CD4-positive, alpha-beta T cell treated with Interleukin-12 subunit alpha and Interleukin-12 subunit beta, for 1 hour (primary cell): ENCODE measurements at places on chromosomes 5 and 9.

DNA sequence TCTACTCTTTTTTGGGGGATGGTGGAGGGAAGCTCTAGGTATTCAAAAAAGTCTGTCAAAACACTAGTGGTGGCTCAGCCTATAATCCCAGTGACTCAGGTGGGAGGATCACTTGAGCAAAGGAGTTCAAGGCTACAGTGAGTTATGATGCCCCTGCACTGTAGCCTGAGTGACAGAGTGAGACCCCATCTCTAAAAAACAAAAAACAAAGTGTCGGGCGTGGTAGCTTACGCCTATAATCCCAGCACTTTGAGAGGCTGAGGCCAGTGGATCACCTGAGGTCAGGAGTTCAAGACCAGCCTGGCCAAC, 15.8 kb upstream of the SLC35D2 start:
- no peak for DNase-seq

DNA sequence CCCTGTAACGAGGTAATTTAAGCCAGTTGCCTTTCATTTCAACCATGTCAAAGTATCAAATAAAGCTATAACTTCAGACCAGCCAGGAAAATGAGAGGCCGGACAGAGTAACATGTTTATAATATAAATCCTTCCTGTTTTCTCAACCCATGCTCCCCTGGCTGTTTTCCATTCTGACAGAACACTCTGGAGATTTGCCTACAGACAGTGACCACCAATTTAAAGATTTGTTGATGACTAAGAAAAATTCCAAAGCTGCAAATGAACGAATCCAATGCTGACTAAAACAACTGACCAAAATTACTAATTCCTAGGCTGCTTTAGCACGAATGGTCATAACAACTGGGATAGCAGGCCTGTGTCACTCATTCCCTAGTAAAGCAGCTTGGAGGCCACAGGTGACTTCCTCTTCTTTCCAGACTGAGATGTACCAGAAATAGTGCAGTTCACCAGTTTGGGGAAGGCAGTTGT, 141.4 kb downstream of the AOPEP start:
- DNase-seq, result no peak

- peak; percentile 57 for DNase-seq
These were observed 28.0 kb downstream of the LCP2 start for GRCh38 chr5:170269579-170269978.

- DNase-seq, result no peak
These were observed 8.0 kb downstream of the PDGFRB start for GRCh38 chr5:150147670-150148069.

DNA sequence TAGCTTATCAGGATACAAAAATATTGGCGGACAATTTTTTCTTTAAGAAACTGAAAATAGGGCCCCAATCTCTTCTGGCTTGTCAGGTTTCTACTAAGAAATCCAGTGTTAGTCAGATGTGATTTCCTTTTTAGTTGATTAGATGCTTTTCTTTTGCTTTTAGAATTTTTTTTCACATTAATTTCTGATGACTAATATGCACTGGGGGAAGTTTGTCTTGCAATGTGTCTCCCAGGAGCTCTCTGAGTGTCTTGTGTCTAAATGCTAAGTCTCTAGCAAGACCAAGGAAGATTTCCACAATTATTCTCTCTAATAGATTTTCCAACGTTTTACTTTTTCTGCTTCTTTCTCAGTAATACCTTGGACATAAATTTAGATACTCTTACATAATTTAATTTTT, 559.8 kb upstream of the TYRP1 start:
- DNase-seq, result no peak

DNA sequence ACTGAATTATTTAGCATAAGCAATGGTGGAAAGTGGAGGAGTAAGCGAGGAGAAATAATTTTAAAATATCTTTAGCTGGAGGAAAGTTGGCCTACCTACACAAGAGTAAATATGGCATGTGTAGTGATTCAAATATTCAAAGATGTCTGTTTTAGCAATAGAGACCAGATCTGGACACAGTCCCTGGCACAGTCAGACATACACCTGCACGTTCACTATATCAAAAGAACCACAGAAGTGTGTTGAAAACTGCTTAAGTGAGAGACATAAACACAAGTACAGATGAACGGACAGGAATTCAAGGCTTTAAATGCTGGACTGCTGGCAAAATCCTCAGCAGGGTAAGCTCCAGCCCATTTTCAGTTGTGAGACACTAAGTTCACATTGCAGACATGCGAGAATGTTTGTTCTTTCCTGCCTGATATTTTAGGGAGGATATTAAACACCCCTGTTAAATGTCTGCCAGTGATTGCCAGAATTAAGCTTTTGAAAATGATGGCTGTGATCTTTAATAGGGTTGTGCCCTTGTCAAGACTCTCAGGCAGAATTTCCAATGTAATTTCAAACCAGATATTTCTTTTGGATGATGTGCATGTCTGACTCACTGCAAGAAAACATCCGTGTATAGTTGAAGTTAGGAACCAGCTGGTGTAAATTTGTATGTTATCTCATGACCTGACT, 810.6 kb downstream of the TLE4 start:
- no peak for DNase-seq

GRCh38 chr5:13624283-13625074, 320.0 kb downstream of the DNAH5 start:
- no peak for DNase-seq

DNA sequence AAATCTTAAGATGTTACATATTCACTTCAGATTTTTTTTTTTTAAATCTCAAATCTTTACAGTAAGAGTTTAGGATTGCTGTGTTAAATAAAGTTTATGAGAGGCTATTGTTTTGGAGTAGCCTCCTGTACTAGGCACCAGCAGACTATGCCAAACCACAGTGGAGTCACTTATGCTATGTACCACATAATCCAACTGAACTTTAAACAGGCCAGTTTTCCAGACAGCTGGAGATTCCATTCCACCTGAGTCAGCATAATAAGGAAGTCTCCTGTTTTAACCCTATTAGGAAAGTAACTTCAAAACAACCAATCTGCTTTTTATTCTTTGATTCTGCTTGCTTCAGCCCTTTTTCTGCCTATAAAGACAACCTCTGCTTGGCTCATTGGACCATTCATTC, 205.2 kb downstream of the CSNK1G3 start:
- DNase-seq, result no peak

DNA sequence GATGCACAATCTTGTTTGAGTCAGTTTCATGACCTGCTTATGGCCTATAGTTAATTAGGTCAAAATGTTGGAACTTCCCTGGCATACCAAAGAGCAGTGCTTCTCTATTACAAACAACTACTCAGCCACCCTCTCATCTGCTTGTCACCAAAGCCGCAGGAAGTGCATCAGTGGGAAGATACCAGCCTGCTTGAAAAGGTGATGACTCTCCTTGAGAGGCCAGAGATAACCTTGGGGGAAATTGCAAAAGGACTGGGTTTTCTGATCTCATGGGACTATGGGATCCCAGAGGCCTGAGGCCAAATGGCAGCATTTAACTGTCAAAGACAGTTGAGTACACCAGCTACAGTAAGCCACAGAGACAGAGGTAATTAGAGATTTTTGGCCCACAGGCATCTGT, 69.9 kb downstream of the C9orf57 start:
- no peak for DNase-seq

- no peak for DNase-seq
These were observed 110.2 kb downstream of the PJA2 start for GRCh38 chr5:109299557-109299956.

- DNase-seq, result no peak
These were observed 4.5 kb downstream of the ROR2 start for GRCh38 chr9:91945277-91946085.

- no peak for DNase-seq
These were observed 47.1 kb upstream of the FYB1 start for GRCh38 chr5:39266442-39266841.

GRCh38 chr9:92325991-92326500, 293 bp downstream of the CENPP start:
- DNase-seq, result no peak

- no peak for DNase-seq
These were observed 69.1 kb upstream of the TARS1 start for GRCh38 chr5:33371660-33372059.

DNA sequence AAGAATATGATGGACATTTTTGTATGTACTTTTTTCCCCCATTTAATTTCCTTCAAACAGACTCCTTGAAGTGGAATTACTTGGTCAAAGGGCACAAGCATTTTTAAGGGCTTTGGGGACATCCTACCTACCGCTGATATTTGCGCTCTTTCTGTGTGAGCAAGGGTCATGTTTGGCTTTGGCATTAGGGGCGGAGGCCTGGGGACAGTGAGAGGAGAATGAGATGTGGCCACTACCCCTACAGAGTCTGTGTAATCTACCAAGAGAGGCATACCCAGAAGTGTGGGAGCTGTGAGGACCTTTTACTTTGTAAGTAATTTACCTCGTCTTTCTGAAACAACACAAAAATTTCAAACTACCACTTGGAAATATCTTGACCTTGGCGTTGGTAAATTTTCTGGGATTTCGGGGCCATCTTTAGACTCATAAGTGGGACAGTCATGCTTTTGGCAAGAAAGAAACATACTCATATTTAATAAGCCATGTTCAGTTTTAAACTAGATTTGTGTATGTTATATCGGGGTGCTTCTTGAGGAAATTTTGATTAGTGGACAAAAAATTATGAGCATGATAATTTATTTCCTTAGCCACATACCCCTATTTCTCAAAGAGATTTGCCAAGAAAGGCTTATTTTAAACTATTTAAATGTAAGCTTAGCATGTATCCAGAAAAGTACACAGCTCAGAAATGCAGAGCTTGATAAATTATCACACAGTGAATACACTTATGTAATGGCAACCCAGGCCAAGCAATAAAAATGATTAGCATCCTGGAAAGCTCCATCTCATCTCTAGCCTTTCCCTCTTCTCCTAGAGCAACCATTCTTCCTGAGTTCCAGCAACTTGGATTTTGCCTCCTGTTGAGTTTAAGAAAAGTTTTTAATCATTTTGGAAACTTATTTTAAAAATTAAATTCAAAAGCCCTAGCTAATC, 63.6 kb downstream of the ARHGAP26 start:
- no peak for DNase-seq

DNA sequence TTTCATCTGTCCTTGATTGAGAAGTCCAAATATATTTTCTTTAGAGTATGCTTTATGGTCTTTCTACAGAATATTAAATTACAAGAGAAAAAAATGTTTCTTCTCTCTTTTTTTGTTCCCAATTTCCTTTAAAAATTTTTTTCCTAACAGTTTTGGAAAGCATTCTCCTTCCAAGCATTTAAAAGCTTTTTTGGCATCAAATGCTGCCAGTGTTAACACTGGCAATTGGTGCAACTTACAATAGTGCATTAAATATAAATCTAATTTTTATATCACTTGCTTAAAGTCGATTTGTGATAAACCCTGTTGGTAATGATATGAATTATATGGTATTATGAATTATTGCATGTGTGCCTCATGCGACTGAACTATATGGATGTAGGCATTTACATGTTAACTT, 165.9 kb upstream of the ELL2 start:
- no peak for DNase-seq

DNA sequence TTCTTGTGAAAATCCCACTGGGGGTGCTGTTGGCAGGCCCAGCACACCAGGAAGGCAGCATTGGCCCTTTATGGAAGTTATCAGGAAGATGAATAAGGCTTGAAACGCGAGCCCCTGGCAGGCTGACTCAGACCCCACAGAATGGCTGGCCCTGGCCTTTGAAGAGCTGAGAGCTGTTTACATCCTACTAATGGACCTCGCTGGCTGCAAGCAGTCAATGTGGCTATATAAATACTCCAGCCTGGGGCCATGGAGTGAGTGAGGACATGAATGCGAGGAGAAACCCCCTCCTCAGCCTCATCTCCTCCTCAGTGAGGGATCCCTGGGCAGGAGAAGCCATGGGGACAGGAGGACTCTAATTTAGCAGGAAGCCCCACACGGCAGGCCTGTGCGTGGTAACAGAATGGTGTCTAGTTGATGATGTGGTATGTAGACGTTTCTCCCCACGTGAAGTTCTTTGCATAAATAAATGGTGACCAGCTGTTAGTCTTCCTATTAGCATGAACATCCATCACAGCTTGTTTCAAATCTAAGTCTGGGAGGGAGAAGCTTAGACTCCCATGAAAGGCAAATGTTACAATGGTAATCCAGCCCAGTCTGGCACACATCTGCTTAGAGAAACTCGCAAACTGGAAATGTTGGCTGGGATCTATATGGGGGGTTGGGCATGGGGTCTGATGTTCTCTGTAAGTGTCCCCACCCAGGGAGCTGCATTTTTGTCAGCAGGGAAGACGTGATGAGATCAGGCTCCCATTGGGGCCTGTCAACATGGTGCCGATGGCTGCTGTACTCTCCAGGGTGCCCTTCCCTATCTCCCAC, 175.1 kb upstream of the PITX1 start:
- DNase-seq, result no peak

DNA sequence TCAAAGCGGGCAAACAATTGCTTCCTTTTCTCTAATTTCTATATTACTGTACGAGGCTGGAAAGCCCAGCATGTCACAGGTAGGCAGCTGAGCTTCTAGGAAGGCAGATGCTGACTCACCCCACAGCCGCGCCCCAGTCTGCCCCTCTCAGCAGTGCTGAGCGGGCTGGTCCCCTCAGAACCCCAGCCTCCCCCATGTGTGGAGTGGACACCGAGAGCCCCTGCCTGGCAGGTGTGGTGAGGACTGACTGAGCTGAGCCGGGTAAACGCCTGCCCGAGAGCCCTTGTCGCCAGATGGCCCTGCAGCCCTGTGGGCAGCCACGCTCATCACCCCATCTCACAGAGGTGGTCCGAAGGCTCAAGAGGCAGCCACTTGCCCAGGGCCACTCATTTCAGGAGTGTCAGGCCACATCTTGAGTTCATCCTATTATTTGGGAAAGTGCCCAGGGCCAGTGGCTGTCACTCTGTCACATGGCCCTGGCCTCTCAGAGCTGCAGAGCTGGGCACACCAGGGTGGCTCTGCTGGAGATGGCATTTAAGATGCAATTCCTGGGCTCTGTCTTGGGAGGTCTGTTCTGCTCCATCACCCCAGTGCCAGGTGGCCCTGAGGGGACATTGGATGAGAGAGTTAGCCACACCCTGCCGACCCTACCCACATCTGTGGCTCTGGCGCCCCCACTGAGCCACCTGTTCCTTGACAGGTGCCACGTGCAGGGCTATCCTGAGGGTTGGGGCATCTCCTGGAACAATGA, 12.4 kb downstream of the CARD19 start:
- DNase-seq, result no peak

GRCh38 chr5:122420091-122420490, 108.1 kb downstream of the SNCAIP start:
- no peak for DNase-seq
